T-helper 22 cell (primary cell): ENCODE measurements at places on chromosomes 7 and 10.

- no peak for DNase-seq
These were observed 997 bp downstream of the WDR37 start for GRCh38 chr10:1057106-1057657.

- no peak for DNase-seq
These were observed 2.4 kb downstream of the IPMK start for GRCh38 chr10:58265249-58265648.

GRCh38 chr10:112678581-112678980, 231.6 kb downstream of the VTI1A start:
- no peak for DNase-seq

- no peak for DNase-seq
These were observed 9.9 kb upstream of the ARHGAP22 start for GRCh38 chr10:48614481-48615390.

DNA sequence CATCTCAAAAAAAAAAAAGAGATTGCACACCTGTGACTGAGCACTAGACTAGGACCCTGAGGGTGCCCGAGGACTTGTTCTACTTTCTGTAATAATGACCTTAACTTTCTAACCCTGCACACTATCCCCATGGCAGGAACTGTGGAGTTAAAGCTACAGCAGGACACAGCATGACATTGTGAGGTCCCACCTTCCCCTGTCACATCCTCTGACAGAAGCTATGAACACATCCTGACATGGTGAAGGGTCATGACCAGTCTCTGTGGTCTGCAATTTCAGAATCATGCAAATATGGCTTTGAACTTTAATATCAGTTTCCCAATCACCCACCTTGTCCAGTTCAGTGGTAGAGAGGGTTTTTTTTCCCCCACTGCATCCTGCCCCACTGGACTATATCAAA, 18.5 kb upstream of the SAR1A start:
- no peak for DNase-seq

DNA sequence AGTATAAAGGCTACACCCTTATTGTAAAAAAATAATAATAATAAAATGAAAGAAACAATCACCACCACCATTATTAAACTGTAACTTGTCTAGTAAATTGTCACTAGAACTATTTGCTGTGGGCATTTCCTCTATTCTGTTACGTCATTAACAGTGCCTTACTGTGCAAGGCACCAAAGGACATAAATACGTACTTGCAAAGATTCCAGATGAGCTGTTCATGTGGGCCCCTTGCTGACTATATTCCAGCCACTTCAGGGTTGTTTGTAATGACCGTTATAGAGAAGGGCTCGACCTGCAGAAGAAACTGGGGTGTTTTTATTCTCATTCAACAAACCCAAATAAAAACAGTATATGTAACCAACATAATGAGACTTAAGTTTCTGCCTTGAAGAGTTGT, 60.4 kb downstream of the KLRG2 start:
- no peak for DNase-seq

GRCh38 chr7:5226921-5227785, 37.1 kb downstream of the WIPI2 start:
- no peak for DNase-seq

GRCh38 chr10:5975641-5976473, 1.5 kb downstream of the IL15RA start:
- DNase-seq: peak; percentile 23

GRCh38 chr10:119209035-119209735, 1.8 kb downstream of the GRK5 start:
- peak; percentile 40 for DNase-seq

DNA sequence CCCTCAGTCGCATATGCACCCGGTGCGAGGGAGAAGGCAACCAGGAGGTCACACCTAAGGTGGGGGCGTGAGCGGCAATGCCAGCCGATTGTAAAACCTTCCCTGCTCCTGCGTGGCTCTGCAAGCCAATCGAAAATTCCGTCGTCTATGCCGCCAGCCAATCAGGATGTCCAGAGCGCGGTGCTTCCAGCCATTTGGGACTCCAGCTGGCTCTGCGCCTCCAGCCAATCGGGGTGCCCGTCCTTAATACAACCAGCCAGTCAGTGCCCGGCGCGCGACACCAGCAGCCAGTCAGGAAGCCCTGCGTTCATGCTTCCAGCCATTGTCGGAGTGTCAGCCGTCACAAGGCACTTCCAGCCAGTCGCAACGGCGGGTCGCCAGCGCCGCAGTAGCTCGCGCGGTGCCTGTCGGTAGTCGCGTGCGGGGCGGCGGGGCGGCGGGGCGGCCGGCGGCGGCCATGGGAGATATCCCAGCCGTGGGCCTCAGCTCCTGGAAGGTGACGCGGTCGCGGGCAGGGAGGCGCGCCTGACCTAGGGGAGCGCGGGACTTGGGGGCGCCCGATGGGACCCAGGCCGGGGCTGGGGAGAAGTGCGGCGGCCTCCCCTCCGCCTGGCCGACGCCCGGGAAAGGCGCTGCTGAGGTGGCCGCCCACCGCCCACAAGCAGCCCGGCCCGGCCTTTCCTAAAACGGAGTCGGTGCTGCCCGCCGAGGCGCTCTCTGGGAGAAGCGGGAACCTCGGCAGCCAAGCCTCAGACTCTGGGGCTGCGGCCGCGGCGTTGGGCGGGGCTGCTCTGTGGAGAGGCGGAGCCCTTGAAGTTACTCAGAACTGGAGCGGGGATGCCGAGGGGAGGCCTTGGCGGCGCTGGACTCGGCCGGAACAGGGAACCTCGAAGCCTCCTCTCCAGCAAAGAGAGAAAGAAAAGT, at the start of gene AKR1E2:
AKR1E2 (plus strand) TSS at position 340 of the 924 bp plus-strand sequence; CDS start at position 458, 118 bp downstream.
- DNase-seq: peak; percentile 56

DNA sequence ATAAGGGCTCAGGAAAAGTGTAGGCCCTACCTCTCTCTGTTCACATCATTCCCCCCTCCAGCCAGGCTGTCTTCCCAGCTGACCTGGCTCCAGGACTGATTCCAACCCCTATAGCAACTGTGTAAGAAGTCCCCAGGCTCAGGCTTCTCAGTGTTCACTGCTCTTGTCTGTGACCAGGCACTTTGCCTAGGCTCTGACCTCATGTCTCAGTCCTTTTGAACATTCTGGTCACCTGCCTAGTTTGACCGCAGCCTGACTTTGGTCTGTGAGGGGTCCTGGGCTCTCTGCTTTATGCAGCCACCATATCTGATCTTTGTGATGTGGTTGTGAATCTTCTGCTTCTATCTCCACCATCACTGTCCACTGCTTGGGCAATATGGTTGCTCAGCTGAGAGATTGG, 24.5 kb downstream of the HIF1AN start:
- no peak for DNase-seq

DNA sequence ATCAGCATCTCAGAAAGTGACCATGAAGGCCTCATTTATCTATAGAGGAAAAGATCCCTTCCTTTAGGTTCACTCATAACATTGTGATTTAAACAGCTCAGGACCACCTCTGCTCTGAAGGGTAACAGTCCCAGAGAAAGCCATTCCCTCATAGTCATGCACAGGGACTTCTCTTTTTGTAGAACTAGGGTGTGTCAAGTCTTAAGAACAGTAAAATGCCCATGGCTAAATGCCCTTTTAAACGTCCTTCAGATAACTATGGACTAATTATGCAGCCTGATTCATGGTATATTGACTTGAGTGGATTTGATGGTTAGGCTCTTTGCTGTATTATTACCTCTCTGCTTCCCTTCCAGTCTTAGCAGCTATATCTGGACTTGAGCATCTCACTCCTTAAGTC, 337.8 kb downstream of the SORCS1 start:
- DNase-seq: no peak

- DNase-seq: no peak
These were observed 118.8 kb downstream of the SKIDA1 start for GRCh38 chr10:21406595-21407193.

DNA sequence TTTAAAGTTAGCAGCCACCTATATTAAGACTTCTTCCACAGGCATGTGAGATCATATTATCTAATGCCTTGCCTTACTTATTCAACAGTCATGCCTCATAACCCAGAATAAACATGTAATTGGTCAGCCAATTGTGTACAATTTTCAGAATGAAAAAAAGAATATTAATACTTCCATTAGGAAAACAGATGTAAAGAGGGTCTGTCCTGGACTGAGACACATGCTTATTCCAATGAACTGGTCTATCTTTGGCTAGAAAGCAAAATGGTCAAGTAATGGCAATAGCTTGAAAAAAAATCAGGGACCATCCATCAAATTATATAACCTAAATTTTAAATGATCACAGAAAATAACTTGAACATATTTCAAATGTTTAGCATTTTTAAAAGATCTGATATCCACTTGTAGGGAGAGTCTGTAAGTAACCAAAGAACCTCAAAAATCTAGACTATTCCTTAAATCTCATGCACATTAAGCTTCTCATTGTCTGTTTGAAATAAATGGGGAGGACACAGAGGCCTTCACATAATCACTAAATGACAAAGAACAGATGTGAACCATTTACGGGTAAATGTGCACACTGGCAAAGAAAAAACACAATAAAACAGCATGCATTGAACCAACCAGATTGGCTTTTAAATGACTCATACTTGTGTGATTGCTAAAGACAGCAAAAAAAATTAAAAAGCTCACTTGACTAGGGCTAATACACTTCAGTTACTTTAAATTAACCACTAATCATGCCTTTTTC, 568.8 kb upstream of the PCDH15 start:
- no peak for DNase-seq

DNA sequence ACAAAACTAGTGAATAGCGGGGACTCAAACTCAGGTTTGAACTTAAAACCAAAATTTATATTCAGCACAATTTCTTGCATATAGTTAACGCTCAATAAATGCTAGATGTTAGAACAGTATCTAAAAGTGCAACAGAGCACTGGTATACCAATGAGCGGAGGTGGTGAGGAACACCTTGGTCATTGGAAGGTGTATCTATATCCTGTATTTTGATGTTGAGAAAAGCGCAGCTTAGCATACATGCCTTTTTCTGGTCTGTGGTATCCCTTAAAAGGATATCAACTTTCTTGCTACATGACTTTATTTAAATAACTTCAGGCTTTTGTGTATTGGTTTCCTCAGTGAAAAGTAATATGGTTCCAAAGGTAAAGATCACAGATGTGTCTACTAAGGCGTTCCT, 33.3 kb upstream of the DNAJB12 start:
- DNase-seq: no peak

DNA sequence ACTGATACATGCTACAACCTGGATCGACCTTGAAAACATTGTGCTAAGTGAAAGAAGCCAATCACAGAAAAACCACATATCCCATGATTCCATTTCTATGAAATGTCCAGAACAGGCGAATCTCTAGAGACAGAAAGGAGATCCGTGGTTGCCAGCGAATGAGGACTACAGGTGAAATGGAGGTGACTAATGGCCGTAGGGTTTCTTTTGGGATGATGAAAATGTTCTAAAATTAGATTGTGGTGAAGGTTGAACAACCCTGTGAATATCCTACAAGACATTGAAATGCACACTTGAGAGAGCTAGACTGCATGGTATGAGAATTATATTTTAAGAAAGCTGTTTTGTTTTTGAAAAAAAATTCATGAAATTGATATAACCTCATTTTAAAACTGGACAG, 188.5 kb upstream of the PLXNA4 start:
- no peak for DNase-seq

GRCh38 chr10:79328737-79329504, 18.3 kb upstream of the PPIF start:
- no peak for DNase-seq

DNA sequence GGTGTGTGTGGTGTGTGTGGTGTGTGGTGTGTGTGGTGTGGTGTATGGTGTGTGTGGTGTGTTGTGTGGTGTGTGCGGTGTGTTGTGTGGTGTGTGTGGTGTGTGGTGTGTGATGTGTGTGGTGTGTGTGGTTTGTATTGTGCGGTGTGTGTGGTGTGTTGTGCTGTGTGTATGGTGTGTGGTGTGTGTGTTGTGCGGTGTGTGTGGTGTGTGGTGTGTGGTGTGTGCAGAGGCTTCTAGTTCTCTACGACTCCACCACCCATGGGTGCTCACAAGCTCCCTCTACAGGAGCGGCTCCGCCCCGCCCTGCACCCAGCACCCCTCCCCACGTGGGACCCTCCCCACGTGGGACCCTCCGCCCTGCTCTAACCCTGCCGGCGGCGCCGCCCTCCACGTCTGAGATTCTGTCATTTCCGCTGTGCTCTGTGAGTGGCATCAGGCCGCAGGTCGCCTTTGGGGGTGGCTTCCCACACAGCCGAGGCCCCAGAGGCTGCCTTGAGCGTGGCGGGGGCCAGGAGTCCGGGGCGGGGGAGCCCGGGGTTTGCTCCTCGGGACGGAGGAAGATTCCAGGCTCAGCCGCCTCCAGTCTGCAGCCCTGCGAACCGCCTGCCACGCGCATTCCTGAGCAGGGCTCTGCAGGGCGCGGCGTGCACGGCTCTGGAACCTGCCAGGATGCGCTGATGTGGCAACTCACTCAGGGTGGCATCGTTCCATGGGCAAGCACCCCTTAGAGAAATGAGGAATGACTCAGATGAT, 37.0 kb upstream of the DNAJB6 start:
- DNase-seq: peak; percentile 45

DNA sequence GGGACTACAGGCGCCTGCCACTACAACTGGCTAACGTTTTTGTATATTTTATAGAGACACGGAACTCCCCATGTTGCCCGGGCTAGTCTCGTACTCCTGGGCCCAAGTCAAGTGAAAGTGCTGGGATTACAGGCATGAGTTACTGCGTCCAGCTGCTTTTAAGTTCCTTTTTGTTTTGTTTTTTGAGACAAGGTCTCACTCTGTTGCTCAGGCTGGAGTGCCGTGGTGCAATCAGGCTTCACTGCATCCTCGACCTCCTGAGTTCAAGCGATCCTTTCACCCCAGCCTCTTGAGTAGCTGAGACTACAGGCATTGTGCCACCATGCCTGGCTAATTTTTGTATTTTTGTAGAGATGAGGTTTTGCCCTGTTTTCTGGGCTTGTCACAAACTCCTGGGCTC, 155.0 kb downstream of the GALNT17 start:
- DNase-seq: no peak

DNA sequence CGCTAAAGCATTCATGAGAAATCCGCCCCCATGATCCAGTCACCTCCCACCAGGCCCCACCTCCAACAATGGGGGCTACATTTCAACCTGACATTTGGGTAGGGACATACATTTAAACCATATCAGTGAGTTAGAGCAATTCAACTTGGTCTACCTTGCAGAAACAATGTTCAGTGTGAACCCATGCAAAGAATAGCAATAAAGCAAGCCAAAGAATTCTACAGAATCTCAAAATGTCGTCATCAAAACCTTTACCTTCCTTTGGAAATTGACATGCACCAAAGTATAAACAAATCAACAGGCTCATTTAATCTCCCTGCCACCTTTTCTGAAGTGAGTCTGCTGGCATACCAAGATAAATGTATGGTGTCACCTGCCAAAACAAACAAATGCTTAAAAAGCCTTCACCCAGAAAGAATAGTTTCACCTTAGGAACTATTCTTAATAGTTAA, 68.8 kb upstream of the ABLIM1 start:
- no peak for DNase-seq

DNA sequence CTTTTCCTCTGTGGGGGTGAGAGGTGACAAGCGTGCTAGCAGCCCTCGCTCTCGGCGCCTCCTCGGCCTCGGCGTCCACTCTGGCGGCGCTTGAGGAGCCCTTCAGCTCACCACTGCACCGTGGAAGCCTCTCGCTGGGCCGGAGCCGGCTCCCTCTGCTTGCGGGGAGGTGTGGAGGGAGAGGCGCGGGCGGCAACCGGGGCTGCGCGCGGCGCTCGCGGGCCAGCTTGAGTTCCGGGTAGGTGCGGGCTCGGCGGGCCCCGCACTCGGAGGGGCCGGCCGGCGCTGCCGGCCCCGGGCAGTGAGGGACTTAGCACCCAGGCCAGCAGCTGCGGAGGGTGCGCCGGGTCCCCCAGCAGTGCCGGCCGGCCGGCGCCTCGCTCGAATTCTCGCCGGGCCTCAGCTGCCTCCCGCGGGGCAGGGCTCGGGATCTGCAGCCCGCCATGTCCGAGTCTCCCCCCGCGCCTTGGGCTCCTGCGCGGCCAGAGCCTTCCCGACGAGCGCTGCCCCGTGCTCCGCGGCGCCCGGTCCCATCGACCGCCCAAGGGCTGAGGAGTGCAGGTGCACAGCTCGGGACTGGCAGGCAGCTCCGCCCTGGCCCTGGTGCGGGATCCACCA, 352.8 kb upstream of the PODXL start:
- no peak for DNase-seq
